ENCODE measurements at places on chromosomes 1 and 21. TPM values are rescaled to one million over a fixed set of nuclear protein-coding genes. Genes with fewer than 3 reads are reported as not detected.

DNA sequence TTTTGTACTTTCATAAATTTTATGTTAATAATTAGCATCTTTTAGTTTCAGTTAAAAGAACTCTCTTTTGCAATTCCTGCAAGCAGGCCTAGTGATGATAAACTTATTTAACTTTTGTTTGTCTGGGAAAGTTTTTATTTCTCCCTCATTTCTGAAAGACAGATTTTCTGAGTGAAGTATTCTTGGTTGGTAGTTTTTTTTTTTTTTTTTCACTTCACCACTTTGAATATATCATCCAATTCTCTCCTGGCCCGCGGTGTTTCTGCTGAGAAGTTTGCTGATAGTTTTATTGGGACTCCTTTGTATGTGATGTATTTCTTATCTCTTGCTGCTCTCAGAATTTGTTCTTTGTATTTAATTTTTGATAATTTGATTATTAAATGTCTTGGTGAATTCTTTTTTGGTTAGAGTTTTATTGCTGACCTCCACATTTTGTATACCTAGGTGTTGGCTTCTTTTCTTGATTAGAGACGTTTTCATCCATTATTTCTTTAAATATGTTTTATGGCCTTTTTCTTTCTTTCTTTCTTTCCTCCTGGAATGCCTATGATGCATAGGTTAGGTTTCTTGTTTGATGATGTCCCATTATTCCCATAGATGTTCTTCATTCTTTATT, 45.9 kb downstream of the BRINP2 start:
- no peak for DNase-seq

- no peak for DNase-seq
Observed at GRCh38 chr1:3221112-3222041, 152.4 kb downstream of the PRDM16 start.

DNA sequence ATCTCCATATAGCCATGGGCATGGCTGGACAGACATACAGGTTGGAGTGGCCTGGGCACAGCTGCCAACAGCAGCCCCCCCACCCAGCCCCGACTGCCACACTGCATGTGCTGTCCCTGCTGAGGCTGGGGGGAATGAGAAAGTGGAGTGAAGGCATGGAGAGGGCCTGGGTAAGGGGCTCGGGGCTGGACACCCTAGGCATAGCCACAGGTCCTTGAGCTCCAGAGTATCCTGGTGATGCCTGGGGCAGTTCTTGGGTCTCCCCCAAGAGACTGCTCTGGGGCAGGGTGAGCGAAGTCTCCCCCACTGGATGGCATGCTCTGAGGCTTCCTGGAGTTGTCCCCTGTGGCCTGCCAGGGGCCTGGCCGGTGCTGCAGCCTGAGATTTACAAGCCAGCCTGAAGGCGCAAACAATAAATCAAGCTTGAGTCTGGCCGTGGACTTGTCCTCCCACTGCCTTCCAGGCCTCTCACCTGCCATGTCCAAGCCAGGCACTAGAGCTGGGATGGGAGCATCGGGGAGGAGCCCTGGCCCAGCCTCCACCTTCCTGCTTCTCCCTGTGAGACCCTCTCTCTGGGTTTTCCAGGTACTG, 53.6 kb downstream of the FOXO6 start:
- DNase-seq: peak; percentile 28

GRCh38 chr1:180614730-180615129, 17.1 kb upstream of the XPR1 start:
- DNase-seq: no peak

Gene PGBD5
- total RNA-seq: under 0.01 TPM

Gene TSPAN1
- 33.3 TPM for total RNA-seq

Data from PC-3 (cell line).